NCI-H69 (cell line): ENCODE measurements at places on chromosomes 3 and 15.

DNA sequence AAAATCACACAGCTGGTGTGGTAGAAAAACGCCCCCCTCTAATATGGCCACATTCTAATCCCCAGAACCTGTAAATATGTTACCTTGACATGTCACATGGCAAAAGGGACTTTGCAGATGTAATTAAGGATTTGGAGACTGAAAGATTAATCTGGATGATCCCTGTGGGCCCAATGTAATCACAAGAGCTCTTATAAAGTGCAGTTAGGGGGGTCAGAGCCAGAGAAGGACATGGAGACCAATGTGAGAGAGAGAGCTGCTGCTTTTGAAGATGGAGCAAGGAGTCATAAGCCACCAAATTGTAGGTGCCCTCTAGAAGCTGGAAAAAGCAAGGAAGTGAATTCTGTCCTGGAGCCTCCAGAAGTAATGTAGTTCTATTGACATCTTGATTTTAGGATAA is 152.6 kb downstream of the PEX5L start:
- DNase-seq: no peak

- no peak for DNase-seq
Measured at GRCh38 chr15:64947211-64947610, 35.5 kb downstream of the ANKDD1A start.

DNA sequence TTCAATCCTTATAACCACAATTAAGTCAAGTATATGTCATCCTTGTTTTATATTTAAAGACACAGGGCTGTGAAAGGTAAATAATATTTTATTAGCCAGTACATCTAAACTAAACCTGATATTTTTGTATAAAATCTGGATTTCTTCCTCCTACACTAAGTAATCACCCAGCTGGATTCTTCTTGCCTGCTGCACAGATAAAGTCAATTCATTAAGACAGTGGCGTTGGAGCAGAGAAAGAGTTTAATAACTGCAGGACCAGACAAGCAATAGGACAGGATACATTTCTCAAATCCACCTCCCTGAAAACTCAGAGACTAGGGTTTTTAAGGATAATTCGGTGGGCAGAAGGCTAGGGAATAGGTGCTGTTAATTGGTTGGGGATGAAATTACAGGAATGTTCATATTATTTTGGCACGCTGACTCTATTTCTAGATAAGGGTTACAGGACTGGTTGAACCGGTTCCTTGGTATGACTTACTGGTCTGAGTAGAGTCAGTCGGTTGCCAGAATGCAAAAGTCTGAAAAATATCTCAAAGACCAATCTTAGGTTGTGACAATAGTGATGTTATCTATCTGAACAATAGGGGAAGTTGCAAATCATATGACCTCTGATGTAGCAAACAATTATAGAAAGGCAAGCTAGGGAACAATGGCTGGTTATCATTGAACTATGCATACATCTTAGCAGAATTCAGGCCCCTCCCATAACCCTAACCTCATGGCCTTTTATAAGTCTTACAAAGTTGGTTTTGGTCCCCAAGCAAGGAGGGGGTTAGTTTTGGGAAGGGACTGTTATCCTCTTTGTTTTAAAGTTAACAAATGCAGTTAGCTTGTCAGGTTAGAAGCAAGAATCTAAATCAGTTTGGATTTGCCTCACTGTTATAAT is 244.8 kb downstream of the ALCAM start:
- DNase-seq: no peak

DNA sequence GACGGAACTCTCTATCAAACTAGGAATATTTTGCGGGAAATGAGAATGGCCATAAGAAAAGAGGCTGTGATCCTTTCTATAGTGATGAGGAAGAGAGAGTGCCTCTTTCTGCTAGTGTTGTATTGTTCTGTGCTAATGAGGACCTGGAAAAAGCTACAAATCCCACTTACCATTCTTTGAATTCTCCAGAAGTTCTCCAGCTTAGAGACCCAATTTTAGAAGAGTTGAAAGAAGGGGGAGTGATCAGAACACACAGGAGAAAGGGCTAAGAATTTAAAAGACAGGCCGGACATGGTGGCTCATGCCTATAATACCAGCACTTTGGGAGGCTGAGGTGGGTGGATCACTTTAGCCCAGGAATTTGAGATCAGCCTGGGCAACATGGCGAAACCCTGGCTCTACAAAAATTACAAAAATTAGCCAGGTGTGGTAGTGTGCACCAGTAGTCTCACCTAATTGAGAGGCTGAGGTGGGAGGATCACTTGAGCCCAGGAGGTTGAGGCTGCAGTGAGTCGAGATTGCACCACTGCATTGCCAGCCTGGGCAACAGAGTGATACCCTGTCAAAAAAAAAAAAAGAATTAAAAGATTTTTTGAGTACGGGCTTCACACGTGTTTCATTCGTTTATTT is 126.9 kb downstream of the IQCH start:
- no peak for DNase-seq

- DNase-seq: peak; percentile 39
Measured at GRCh38 chr3:33372218-33373081, 67.8 kb downstream of the UBP1 start.

GRCh38 chr3:126431103-126431534 is 36.4 kb downstream of the CFAP100 start:
- no peak for DNase-seq

DNA sequence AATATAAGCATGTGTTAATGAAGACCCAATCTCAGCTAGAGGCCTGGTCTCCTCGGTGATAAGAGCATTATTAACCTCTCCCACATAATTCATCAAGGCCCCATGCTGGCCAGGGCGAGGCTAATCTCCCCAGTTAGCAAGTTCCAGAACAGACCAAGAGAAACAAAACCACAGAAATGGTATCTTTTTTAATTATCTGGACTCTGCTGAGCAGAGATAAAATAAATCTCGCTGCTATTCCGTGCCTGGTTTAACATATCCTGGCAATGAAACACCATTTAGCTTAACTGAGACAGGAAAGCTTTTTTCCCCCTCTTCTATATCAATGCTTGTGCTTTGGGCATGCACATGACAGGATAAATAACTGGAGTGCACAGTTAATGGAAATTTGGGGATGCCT is 72.5 kb upstream of the ARHGEF3 start:
- no peak for DNase-seq

DNA sequence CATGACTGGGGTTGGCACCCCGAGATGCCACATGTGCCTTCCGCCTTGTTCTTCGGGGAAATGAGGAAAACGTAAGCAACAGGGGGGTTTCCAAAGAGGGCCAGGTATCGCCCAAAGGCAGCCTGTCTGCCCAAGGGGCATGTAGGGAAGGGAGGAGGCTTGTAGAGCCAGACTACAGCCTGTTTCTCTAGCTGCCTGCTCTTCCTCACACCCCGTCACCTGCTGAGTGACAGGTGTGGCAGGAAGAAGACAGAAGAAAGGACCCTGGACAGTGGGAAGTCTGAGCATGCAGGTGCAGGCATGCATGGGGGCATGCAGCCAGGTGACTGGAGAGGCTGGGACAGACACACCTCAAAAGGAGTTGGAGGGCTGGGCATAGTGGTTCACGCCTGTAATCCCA is 9.8 kb downstream of the PLA2G4E start:
- peak; percentile 11 for DNase-seq

- no peak for DNase-seq
Measured at GRCh38 chr3:126517291-126517951, at the start of gene UROC1. TSS of gene UROC1 (minus strand) at chr3:126517773. CDS start at chr3:126517719, 54 bp downstream.

- no peak for DNase-seq
Measured at GRCh38 chr3:186534113-186534669, 10.0 kb downstream of the CRYGS start.

GRCh38 chr3:194009019-194009418 is 126.9 kb upstream of the HES1 start:
- peak; percentile 90 for DNase-seq

DNA sequence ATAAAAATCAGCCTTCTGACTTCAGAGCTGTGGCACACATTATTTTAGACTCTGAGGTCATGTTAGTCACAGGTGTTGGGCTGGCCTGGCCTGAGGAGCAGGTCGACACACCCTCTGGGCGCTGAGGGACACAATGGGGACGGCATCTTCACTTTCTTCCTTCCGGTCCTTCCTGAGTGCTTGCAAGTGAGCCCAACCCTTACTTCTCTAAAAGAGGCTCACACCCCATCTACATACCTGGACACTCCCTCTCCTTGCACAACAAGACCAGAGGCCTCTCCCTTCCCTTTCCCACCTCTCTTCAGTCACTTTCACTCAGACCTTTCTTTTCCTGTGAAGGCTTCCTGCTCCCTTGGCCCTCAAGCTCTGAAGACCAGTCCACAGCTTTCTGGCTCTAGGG is 85.4 kb downstream of the XXYLT1 start:
- no peak for DNase-seq

DNA sequence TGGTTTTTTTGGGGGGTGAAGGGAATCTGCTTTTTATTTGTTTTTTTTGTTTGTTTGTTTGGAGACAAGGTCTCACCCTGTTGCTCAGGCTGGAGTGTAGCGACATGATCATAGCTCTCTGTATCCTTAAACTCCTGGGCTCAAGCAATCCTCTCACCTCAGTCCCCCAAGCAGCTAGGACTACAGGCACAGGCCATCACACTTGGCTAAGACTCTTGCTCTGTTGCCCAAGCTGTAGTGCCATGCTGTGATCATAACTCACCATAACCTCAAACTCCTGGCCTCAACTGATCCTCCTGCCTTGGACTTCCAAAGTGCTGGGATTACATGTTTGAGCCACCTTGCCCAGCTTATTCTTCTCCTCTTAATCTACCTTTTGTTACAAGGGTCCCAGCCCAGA is 31.8 kb downstream of the GPR176 start:
- no peak for DNase-seq

GRCh38 chr15:93066834-93067648 is 22.0 kb downstream of the RGMA start:
- DNase-seq: peak; percentile 35

DNA sequence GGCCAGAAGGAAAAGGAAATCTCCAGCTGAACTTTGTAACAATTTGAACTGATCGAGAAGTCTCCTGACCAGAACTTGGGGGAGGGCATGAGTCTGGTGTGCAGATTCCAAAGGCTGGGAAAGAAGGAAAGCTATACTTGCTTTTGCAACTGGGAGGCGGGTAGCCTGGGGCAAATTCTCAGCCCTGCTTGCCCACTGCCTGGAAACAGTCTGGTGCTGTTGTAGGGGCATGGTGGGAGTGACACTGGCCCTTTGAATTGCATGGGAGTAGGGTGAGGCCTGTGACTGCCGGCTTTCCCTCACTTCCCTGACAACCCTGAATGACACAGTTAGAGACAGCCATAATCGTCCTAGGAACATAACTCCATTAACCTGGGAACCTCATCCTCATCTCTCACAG is 114.0 kb upstream of the POU1F1 start:
- DNase-seq: no peak

GRCh38 chr3:190541560-190541959 is 27.7 kb downstream of the IL1RAP start:
- DNase-seq: no peak

DNA sequence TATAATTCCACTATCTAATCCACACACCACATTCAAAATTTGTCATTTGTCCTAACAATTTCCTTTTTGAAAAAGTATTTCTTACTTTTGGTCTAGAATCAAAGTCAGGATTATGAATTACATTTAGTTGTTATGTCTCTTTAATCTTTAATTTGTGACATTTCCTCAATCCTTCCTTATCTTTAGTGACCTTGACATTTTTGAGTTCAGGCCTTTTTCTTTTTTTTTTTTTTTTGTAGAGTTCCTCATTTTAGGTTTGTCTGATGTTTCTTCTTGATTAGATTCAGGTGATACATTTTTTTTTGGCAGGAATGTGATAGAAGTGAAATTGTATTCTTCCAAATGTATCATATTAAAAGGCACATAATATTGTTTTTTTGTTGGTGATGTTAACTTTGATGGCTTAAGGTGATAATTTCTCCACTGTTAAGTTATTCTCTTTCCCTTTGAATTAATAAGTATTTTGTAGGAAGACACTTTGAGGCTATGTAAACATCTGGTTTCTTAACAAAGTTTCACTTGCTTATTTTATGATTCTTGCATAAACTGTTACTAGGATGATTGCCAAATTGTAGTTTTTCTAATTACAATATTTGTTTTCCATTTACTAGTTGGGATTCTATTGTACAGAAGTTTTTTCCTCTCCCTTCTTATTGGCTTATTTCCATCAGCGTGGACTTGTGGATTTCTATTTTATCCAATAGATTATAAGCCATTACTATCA is 16.3 kb downstream of the SLC35G2 start:
- no peak for DNase-seq

- DNase-seq: peak; percentile 64
Measured at GRCh38 chr3:168824107-168824506, 728.4 kb upstream of the GOLIM4 start.
